Effector memory CD4-positive, alpha-beta T cell (primary cell): ENCODE measurements at places on chromosomes 5 and 9.

DNA sequence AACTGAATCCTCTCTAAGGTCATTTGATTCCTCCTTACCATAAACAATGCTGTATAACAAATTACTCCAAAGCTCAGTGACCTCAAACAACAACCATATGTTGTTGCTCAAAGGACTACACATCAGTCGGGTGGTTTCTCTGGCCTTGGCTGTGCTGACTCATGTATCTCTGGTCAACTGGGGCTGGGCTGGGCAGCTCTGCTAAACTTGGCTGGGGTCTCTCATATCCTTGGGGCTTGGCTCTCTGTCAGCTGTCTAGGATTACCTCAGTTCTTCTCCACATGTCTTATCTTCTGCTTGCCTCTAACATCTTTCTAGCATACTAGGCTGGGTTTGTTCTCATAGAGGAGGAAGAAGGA is 86.4 kb downstream of the GALNT10 start:
- no peak for DNase-seq

GRCh38 chr5:95256991-95257390 is 27.9 kb downstream of the MCTP1 start:
- no peak for DNase-seq

DNA sequence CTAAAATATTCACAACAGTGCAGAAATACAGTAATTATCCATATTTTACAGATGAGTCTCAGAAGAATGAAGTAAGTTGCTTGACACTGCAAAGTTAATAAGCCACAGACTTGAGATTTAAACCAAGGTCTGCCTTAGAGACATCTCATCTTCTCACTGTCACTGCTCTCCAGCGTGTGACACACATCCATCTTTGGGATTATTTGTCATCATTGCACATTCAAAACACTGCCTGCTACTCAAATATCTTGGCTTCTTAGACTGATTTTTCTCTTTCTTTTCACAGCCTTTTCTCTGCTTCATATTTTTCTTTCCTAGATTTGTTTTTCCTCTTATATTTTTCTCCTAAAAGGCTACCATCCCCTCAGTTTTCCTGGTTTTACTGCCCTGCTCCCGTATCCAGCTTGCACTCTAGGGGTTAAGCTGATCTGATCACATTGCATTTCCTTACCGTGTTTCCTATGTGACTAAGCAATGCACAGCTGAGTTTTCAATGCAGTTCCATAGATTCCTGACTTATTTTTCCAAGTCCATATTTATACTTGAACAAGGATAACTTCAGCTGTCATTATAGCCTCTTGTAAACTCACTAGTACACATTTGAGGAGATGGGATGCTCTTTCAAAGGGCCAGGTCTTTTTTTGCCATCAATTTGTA is 353.0 kb downstream of the PLK2 start:
- DNase-seq, result no peak

DNA sequence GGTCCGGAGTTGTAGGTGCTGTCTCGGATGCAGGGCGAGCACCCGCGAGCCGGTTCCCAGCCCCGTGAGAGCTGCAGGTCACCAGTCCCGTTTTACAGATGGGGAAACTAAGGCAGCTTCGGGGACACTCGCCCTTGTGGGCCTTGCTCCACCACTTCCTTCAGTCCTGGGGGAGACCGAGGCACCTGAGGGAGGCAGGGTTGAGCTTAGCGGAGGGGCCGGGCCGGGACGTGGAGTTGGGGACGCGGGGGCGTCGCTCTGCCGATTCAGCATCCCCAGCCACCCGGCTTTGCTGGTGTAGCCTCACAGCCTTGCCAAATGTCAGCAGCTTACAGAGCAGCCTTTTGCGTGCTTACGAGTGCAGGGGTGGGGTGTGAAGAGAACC is 530 bp downstream of the BBLN start:
- no peak for DNase-seq

- DNase-seq, result no peak
Measured at GRCh38 chr5:98570661-98571191, 202.7 kb upstream of the RGMB start.

DNA sequence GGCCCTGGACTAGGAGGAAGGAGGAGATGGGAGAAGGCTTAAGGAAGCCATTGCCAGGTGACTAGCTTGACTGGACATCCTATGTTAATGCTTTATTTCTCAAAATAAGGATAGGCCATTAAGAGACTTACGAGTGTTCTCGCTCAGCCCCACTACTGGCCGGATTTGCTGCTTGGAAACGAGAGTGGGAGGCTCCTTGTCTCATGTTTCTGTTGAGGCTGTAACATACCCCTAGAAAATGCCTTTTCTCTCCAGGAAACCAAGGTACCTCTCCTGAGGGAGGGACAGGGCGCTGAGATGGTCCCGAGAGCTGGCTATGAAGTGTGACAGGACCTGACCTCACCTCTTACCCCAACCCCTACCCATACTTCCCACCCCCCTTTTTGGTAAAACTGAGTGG is 60.0 kb downstream of the RALGPS1 start:
- no peak for DNase-seq

GRCh38 chr9:86020731-86021130 is 78.6 kb downstream of the GOLM1 start:
- DNase-seq, result no peak

- DNase-seq, result no peak
Measured at GRCh38 chr5:116675626-116675910, 100.9 kb upstream of the SEMA6A start.

GRCh38 chr9:135601988-135602387 is 37.4 kb downstream of the GLT6D1 start:
- no peak for DNase-seq

- no peak for DNase-seq
Measured at GRCh38 chr5:77398896-77399295, 93.2 kb downstream of the WDR41 start.
